ENCODE measurements at places on chromosomes 3 and 15. TPM values are rescaled to one million over a fixed set of nuclear protein-coding genes. Genes with fewer than 3 reads are reported as not detected.

Gene SLC22A14
- not detected for total RNA-seq

DNA sequence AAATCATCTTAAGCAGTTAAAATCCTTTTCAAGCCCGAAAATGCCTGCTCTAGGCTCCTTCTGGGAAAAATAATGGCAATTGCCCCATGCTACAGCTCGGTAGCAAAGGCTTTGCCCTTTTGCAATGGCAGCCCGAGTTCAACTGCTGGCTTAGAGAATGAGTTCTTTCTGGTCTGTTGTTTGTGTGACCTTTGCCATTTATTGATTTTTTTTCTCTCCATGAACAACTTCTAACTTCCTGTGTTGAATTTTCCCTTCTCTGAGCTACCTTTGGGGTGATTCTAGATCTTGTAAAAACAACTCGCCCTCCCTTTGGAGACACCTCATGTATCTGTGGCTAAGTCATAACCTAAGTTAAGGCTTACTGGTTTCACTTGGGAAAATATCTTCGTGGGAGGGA lies 139.3 kb downstream of the PLCH1 start:
- peak; percentile 35 for DNase-seq

GRCh38 chr3:114356066-114356465 lies 62.2 kb downstream of the TIGIT start:
- no peak for DNase-seq

GRCh38 chr3:16280671-16281070 lies 15.7 kb downstream of the OXNAD1 start:
- DNase-seq, result no peak

Gene EAF2
- 8.3 TPM for total RNA-seq

GRCh38 chr15:74297887-74298286 lies 61.8 kb downstream of the CCDC33 start:
- no peak for DNase-seq

GRCh38 chr3:49238274-49239127 lies 38.5 kb downstream of the C3orf62 start:
- DNase-seq, result no peak

Gene ATOSA
- 13.2 TPM for total RNA-seq

- DNase-seq, result peak; percentile 40
These were observed 5.6 kb downstream of the TMEM40 start for GRCh38 chr3:12753275-12754028.

Gene MELTF
- total RNA-seq, result 4.2 TPM

DNA sequence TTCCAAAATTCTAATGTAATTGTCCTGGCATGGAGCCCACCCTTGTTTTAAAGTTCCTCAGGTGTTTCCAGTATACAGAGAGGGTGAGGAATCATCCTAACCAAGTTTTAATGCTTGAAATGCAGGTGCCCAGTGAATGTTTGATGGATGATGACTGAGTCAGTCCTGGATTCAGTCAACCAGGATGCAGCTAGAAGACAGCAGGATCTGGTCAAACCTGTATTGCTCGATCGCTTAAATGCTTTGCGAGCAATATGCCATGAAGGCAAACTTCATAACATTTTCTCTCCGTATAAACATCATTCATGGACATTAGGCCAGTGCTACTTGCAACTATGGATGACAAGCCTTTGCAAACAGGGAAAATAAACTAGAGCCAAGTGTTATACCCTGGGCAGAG lies 591.2 kb downstream of the RSL24D1 start:
- DNase-seq, result no peak

DNA sequence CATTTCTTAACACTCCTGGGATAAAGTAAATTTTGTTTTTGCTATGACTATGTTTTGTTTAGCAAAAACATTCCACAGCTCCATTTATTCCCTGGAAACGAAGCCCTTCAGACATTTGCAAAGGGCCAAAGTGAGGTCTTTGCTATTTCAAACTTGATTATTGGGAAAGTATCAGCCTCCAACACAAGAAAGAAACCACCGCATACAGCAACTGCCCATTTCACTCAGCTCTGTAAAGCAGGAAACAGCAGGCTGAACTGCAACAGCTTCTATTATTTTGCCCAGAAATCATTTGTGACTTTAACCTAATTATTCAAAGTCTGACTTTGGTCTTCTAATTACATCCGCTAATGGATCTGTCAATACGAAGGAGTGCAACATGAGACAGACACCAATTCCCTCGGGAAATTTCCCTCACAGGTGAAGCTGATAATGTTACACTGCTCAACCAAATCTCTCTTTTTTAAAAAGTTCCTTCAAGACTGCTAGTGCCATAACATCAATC lies 72.1 kb downstream of the RFTN1 start:
- peak; percentile 47 for DNase-seq

DNA sequence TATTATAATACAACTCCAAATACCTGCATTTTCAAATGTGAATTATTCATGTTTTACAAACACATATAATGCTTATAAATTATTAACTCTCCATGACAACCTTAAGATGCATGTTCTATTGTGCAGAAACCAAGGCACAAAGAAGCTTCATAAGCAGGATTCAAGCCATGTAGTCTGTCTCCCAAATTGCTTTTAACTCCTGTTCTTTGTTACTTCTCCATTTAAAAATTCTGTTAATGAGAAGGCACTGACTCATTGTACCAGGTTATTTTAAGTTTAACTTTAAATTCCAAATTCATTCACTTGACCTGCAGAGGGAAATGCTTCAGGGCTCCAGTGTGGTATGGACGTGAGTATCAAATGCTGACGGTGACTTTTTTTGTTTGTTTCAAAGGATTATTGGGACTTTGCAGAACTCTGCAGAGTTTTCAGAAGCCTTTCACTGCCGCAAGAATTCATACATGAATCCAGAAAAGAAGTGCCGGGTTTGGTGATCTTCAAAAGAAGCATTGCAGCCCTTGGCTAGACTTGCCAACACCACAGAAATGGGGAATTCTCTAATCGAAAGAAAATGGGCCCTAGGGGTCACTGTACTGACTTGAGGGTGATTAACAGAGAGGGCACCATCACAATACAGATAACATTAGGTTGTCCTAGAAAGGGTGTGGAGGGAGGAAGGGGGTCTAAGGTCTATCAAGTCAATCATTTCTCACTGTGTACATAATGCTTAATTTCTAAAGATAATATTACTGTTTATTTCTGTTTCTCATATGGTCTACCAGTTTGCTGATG lies 100.0 kb downstream of the MME start:
- DNase-seq, result no peak

DNA sequence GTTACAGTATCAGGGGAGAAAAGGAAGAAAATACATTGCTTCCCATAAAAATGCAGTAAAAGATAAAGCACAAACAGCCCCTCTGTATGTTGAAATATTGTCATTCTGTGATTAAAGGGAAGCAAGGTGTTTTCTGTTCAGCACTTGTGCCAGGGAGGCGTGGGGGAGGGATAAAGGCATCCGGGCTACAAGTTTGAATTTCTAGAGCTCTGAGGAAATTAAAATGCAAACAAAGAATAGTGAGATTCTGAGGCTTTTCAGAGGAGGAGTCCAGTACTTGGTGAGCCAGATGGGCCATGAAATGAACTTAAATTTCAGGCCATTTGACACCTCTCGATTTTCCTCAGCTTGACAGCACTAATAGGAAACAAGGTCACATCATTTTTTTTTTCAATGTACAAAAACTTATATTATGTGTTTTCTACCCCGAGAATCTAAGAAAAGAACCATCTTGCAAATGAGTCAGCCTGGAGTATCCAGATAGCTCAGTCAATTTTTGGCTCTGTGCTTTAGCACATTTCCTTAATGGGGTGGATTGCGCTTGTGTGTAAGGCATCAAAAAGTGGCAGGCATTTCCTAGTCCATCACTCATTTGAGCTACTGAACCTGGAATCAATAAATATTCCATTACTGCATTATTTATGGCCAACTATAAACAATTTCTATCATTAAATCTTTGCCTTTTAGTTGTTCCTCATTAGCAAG lies 640.8 kb upstream of the TBL1XR1 start:
- DNase-seq, result no peak

Gene BSN
- 0.07 TPM for total RNA-seq

DNA sequence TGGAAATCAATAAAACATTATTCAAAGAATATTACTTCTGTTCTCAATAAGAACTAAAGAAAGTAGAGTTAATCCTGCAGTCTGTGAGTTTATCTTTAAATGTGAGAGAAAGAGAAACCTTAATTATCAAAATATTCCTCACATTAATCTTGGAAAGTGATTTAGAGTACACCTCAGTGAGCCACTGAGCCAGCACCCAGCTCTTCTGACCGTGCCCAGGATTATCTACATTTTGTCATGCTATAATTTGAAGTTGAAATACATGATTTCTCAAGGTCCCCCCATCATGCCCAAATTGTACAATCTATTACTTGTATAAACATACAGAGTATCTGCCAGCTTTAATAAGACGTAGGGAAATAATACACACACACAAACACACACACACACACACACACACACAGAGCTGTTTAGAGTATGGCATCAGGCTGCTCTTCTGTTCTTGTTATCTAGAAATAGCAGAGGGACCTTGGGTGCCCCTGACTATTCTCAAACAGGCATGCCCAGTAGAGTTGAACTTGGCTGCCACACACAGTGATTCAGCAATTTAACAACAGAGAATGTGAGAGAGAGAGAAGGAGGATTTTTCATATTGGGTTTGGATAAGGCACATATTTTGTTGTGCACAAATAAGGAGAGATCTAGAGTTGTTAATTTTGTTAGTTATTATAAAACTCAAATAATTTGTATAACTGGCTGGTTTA lies 74.4 kb downstream of the P2RY1 start:
- peak; percentile 17 for DNase-seq

DNA sequence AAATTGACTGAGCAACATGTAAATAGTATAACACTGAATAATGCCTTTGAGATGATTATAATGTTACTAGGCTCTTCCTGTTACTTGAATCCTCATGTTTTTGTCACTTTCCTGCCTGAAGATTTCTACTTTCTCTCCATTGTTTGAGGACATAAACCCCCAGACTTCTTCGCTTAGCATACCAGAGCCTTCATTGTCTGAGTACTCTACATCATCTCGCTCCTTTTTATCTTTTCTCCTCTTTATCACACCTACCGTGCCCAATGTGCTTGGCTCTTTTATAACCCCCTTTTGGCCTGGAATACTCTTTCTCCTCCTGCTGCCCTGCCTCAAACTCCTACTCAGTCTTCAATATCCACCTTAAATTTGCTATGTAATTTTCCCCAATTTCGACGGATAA lies 30.3 kb upstream of the MGA start:
- DNase-seq, result no peak

- DNase-seq, result peak; percentile 64
These were observed 1.8 kb upstream of the RPP25 start for GRCh38 chr15:74958320-74958907.

Gene PLSCR2
- not detected for total RNA-seq

- DNase-seq, result peak; percentile 99
These were observed 84.8 kb downstream of the SMAD3 start for GRCh38 chr15:67150023-67150860.

DNA sequence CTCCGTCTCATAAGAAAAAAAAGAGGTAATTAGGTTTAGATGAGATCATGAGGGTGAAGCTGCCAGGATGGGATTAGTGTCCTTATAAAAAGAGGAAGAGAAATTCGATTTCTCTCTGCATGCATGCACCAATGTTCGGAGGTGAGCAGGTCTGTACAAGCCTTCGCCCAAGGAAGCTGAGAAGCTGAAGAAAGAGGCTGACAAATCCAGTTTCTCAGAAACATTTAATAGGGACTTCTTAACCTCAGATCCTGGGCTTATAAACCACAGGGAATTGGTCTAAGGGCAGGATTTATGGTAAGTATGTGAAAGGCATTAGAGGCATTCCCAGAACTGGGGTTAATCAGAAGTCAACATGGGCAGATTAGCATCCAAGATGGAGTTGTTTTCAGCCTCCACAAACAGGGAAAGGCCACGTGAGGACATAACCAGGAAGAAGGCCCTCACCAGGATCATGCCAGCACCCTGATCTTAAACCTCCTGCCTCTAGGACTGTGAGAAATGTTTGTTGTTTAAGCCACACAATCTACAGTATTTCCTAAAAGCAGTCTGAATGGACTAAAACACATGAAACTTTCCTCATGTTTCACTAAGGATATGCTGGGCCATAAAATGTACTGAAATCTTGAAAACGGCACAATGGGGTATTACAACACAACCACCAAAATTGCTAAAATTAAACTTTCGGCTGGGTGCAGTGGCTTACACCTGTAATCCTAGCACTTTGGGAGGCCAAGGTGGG lies 11.3 kb downstream of the SHISA5 start:
- DNase-seq, result peak; percentile 24

GRCh38 chr3:108477511-108478147 lies 32.8 kb downstream of the MYH15 start:
- DNase-seq, result peak; percentile 67

Gene CPN2
- total RNA-seq, result not detected

GRCh38 chr3:184133840-184134745 lies 1.1 kb upstream of the EIF2B5 start:
- DNase-seq, result peak; percentile 93

GRCh38 chr15:28876845-28877185 lies 9.0 kb upstream of the APBA2 start:
- no peak for DNase-seq

DNA sequence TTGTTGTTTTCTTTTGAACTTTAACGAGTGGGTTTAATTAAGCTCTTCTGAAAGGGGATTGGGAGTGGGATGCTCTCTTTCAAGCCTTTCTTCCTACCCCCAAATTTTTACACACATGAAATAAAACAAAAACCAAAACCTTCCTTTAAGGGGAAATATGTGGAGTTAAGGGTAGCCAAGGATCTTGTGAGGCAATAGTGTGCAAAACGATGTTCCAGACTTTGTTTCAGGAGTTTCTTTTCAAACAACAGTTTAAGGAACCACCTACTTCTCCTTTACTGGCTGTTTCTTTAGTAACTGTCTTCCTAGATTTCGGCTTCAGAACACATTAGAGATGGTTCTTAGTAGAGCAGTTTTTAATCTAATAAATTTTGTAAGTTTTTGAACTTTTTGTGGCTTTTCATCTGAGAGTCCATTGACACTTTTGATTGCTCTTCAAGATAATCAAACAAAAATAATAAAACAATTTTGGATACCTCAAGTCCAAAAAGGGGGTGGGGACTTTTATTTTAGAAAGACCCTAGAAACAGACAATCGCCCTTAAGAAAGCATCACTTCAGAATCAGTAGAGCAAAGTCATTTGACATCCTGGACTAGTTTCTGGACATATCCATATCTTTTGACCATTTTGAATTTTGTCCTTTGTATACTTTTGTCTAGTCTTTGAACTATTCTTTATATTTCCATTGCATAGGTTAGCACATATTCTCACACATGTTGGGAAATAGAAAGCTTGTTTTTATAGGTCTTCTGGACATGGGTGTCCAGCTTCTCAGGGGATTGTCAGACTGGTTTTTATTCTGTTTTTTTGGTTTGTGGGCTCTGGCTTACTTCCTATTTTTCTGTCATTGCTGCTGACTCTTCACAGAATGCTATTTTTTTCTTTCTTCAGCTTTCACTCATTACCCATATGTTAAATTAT lies 6.0 kb downstream of the DIPK2A start:
- DNase-seq, result peak; percentile 18

- DNase-seq, result no peak
These were observed 118.4 kb upstream of the GPR149 start for GRCh38 chr3:154548341-154548740.

Gene C3orf22
- total RNA-seq, result not detected

Gene GOLGA8Q
- not detected for total RNA-seq

Gene ARPIN
- total RNA-seq, result 5.2 TPM

Gene LRTM1
- total RNA-seq, result not detected

GRCh38 chr15:31228980-31229826 lies 97.4 kb upstream of the KLF13 start:
- no peak for DNase-seq

GRCh38 chr15:100849021-100849854 lies 30.4 kb upstream of the ALDH1A3 start:
- peak; percentile 40 for DNase-seq

All from M059J (cell line).